ENCODE measurements at places on chromosomes 6 and 20.

GRCh38 chr20:44415833-44416715 is 59.6 kb upstream of the TTPAL start:
- DNase-seq = no peak

DNA sequence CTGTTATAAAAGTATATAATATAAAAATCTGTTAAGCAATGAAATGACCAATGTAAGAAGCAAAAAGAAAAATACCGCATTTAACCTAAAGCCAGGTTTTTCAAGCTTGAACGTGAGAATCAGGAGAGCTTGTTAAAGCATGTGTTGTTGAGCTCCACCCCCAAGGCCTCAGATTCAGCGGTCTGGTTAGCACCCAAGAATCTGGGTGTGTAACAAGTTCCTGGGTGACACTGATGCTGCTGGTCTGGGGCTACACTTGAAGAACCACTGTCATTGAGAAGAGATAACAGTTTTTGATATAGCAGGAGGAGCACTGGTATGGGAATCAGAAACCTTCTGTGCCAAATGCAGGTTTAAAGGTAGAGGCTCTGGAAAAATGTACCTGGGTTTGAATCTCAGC is 154.0 kb downstream of the ID4 start:
- no peak for DNase-seq

DNA sequence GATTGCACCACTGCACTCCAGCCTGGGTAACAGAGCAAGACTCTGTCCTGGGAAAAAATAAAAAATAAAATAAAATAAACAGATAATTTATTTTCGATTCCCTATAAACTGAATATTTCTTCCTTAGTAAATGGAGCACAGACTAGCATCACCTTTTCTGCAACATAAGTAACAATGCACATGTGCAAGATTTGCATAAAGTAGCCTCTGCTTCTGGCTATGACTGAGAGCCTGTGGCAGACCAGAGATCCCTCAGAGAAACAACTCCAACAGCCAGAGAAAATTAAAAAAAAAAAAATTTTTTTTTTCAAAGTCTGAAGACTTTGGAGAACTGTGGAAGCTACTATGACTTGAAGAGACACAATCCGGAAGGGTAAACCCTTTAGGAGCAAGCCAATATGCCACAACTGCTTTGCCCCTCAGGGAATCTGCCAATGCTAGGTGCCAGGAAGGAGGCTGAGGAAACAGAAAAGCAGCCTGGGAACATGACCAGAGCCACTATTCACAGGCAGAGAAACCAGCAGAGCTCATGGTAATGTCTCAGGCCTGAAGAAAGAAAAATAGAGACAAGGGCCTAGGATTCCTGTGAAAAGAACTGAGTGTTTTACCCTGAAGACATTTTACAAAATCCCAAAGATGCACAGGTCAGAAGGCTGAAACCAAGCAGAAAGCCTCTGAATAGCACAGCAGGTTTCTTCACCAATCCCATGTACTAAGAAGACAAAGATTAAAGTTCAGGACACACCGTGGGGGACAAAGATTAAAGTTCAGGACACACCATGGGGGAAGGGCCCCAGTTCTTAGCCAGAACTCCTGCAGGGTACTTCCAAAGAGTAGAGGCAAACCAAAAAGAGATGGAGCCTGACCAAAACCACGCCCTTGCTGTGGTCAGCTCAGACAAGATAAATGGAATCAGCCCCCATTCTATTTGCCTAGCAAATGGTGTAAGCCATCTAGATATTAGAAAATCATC is 25.8 kb downstream of the B4GALT5 start:
- DNase-seq = no peak

GRCh38 chr20:3653921-3654320 is 9.3 kb downstream of the GFRA4 start:
- no peak for DNase-seq

DNA sequence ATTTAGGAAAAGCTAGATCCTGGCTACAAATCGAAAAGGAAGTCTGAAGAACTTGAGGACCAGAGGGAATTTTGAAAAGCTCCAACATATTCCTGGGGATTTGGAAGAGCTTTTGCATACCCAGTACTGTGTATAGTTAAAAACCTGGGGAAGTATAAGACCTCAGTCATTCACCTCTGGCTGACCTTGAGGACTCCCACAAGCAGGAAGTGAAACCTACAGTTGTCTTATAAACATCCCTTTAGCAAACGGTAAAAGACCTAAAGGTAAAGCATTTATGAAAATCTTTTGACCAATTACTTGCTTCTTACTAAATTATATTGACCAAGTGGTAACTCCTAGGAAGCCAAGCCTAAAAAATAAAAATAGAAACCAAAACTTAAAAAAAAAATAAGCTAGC is 175.0 kb downstream of the HAO1 start:
- DNase-seq = no peak

- no peak for DNase-seq
These were observed 137.2 kb downstream of the B3GAT2 start for GRCh38 chr6:70819646-70820045.

DNA sequence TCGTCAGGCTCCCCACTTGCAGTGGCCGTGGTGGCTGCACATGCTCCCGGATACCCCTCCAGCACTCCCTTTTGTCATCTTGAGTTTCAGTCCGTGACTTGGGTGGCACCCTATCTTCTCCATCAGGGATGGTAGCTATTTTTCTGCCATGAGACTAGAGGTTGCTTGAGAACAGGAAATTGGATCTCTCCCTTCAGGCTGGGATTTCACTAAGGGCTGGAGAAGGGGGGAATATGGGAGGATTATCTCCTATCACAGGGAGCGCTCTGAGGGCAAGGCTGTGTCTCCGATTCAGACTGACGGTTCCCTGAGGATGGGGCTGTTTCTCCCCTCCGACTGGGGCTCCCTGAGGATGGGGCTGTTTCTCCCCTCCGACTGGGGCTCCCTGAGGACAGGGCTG is 123.1 kb downstream of the MRPL14 start:
- DNase-seq = no peak

GRCh38 chr6:51414361-51414760 is 595.7 kb downstream of the TFAP2B start:
- DNase-seq = no peak

GRCh38 chr6:36691011-36691410 is 6.6 kb upstream of the RAB44 start:
- no peak for DNase-seq

- no peak for DNase-seq
These were observed 298.4 kb downstream of the UTRN start for GRCh38 chr6:144583614-144583954.

- DNase-seq = no peak
These were observed 104.9 kb downstream of the CENPW start for GRCh38 chr6:126444659-126445273.

DNA sequence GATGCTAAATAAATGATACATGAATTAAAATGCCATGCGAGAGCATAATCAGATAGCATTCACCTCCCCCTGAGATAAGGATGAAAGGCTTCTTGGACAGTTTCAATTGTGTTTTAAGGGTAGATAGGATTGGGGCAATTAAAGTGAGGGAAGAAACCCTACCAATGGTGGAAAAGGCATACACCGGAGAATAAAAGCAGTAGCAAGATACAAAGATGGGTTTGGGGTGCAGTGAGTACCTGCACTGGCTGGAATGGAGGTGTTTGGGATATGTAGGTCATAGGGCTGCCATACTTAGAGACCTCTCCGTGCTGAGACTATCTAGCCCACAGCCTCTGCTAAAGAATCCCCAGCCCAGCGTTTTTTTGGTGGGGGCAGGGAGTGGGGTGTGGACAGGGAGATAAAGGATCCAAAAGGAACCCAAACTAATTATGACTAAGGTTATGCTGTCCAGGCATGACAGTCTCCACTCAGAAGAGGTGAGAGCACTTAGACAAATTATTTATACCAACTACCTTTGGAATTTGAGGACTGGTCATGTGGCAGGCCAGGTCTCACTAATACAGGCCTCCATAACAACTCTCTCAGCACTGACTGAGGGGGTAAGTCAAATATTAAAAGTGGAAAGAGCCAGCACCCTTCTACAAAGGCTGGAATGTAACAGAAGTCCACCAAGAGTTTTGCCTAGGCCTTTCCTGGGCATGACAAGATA is 280.8 kb downstream of the ADGB start:
- DNase-seq = no peak

DNA sequence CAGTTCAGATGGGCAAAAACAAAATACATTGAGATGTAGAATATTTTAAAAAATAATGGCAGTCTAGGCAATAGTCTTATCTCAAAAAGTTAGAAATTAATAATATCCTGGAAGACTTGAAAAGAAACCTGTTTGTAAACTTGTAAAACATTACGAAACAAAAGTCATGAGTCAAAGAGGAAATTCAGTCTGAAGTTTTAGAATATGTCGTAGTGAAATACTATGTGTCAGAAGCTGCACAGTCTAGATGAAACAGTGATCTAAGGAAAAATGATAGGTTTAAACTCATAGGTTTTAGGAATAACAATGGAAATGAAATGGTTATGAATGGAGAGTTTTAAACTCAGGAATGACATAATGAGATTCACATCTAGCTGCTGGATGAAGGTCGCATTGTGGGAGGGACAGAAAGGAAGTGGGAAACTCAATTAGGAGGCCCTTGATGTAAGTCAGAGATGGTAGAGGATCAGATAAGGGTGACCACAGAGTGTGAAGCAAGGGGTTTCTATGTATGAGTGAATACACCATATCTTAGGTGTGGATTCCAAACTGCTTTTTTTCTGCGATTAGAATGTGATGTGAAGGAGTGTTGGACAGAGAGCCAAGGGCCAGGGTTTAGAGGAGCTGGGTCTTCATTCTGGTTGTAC is 2.8 kb downstream of the SNRPB2 start:
- no peak for DNase-seq

DNA sequence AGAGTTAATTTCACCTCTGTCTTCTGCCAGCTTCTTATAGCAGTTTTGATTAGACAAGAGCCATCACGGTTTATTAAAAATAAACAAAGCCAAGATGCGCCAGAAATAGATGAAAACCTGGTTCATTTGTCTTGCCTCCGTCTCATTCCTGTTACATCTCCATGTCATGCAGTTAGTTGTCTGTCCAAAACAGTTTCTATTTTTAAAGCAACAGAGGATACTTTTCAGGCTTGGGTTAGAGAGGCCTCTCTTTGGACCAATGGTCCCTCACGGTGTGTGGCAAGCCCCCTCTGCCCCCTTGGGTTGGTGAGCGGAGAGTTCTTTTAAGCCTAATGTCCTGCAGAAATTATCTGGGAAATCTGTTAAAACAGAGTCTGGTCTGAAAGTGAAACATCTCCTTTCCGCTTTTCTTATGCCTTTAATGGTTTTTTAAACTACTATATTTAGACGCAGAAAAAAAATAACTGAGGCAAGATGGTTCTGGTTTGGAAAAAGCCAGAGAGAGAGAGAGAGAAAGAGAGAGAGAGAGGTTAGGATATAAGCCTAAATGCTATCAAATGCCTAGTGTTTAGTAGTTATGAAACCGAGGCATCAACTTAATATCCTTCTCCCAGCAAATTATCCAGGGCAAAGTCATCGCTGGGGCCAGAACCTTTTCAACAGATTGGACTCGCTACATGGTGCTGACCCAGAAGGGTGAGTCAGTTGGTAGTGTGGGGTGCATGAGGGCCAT is 64.5 kb downstream of the ZDHHC14 start:
- no peak for DNase-seq

- peak; percentile 72 for DNase-seq
These were observed 39.6 kb downstream of the VEGFA start for GRCh38 chr6:43809417-43810305.

DNA sequence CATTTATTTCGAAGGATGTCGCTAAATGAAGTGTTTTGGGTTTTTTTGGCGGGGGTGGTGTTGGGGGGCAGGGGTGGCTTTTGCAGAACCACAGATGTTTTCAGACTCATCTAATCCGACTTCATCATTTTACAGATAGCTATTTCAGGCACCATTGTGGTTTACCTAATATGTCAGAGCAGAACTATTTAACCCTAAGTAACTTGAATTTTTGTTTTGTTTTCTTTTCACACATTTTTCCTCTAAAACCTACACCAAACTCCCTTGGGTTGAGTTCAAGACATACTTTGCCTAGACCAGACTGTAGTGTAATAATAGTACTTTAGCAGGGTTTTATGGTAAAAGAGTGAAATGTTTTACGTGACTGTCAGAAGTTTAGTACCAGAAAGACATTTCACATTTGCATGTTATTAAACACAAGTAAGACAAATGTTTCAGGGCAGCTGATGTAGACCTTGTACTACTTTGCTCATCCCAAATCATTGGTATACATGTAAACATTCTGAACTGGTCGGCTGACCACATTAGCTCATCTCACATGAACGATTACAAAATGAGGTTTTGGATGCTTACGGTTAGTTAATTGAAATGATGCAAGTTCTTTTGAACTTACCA is 37.7 kb downstream of the MAP3K4 start:
- DNase-seq = no peak

DNA sequence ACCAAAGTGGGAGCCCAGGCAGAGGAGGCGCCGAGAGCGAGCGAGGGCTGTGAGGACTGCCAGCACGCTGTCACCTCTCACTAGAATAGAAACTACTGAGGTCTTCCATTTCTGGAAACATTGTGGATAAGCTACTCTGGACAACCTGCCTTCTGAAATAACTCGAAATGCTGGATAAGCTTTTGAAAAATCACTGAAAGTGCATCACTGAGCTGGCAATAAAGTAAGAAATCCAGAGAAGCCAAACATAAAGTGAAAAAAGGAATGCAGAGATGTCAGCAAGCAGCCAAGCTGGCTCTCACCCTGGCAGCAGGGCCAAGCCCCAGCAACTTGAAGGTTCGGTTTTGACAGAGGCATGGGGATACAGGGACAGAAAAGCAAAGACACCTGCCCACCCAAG is 59.2 kb upstream of the MYLIP start:
- DNase-seq = no peak

DNA sequence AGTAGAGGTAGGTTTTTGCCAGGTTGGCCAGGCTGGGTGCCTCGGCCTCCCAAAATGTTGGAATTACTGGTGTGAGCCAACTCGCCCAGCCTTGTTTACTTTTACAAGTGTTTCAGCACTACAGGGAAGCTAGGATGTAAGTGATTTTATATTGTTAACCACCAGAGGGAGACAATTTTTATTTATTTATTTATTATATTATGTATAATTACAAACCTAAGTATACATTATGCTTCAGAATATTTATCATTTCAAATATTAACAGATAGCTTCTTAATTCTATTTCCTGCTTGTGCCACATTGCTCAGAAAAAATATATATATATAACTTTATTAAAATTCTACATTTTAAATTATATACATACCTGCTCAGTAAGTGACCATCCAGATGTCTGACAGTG is 9.8 kb downstream of the MMUT start:
- no peak for DNase-seq

DNA sequence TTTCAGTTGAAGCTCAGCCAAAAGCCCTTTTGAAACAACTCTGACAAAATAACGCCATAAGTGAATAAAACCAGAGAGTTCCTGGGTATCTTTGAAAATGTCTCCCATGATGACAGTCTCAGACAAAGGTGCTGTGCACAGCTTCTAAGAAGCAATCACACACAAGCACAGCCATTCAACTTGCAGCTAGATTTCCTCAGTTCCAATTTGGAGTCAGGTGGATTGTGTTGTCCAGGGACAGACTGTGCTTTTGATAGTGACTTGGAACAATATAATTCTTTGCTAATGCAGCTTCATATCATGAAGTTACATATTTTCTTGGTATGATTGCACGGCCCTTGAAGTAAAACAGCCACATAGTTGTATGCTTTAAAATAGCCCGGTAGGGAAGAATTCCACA is 105.6 kb downstream of the FARS2 start:
- DNase-seq = no peak
